ENCODE measurements at places on chromosomes 13 and 19.

DNA sequence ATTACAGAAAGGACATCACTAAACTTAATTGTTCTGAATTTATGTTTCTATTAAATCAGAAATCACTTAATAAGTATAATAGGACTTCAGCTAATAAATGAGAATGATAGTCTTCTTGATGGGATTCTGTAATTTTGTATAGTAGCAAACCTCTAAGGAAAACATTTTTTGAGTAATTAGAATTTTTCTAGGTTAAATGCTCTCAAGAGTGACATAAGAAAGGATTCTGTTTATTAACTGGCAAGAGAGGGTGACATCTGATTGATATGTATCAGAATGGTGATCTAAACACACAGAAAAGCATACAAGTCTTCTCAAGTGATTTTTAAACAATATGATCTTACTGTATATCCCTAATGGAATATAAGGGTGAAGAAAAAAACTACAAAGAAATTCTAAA lies 1597.7 kb upstream of the PRR20A start:
- DNase-seq: no peak

DNA sequence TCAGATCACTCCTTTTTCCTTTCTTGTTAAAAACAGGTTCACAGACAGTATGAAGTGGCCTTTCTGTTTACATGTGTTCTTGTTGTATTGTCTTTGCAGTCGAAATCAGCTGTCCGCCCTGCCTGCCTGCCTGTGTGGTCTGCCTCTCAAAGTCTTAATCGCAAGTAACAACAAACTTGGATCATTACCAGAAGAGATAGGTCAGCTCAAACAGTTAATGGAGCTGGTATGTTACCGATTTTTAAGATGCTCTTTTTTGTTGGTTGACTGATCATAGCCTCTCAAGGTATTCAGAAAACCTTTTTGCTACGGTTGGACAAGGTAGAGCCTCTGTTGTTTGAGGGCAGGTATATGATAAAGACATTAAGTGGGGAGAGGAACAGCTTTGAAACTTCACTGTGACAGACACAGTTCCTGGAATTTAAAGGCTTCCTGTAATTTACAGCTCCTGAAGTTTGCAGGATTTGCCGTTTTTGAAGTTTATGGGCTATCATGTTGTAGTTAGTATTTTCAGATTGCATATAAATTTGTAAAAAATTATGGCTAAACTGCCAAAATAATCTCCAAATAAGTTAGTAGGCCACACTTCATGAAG lies 116.1 kb downstream of the LRCH1 start:
- DNase-seq: peak; percentile 76

DNA sequence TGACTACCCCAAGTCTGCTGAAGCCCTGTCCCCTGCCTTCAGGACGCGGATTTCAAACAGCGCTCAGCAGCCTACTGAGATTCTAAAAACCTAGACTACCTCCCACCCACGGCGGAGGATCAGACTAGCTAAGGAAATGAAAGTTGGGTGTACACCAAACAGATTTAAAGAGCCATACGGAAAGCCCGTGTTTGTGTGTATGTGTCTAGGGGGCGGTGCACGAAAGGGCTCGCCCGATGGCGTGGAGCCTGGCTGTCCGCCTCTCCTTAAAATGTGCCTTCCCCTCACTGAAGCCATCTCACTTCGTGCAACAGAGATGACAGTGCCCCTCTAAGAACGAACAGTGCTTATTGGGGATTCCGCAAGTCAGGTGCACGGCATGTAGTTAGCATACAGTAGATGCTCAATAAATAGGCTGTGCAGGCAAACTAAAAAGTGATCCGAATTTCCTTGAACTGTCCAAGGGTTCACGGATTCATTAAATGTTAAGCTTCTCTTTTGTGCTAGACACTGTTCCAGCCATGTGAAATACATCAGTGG lies 639 bp downstream of the LENG1 start:
- DNase-seq: peak; percentile 55

- DNase-seq: no peak
Observed at GRCh38 chr19:41248895-41249294, 15.3 kb upstream of the HNRNPUL1 start.

DNA sequence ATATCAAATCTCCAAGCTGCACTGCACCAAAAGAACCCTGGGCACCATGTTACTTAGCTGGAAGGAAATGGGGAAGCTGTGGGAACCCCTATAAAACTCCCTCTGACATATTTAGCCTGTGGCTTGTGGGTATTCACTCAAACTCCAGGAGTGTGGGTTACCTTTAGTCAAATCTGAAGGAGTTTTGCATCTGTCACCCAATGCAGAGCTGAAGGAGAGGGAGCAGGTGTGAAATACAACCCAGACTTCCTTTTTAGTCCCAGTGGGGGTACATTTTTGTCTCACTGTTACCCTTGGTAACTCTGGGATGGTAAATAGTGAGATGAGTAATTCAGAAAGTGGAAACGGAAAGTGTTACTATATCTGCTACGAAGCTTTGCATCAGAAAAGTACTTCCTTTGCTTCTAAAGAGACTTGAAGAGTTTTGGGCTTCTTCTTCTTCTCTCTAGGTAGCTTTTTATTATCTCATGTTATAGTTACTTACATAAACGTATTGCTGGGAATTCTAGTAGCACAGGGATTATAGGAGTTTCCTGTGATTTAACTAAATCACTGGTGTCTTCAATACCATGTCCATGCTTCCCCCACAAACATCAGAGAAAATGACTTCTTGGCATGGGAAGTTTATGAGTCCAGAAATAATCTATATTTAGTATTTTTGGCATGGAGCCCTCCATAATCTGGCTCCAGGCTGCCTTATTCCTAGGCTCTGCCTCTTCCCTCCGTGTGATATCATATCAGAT lies 105.9 kb downstream of the AKAP11 start:
- DNase-seq: no peak

- DNase-seq: no peak
Observed at GRCh38 chr19:1577090-1577928, 9.2 kb upstream of the MEX3D start.

GRCh38 chr13:35471706-35472322 lies 4.7 kb downstream of the MAB21L1 start:
- DNase-seq: no peak

GRCh38 chr19:47350630-47351029 lies 1.5 kb downstream of the DHX34 start:
- DNase-seq: no peak

GRCh38 chr19:58551123-58551497 lies 3.8 kb downstream of the CHMP2A start:
- no peak for DNase-seq

DNA sequence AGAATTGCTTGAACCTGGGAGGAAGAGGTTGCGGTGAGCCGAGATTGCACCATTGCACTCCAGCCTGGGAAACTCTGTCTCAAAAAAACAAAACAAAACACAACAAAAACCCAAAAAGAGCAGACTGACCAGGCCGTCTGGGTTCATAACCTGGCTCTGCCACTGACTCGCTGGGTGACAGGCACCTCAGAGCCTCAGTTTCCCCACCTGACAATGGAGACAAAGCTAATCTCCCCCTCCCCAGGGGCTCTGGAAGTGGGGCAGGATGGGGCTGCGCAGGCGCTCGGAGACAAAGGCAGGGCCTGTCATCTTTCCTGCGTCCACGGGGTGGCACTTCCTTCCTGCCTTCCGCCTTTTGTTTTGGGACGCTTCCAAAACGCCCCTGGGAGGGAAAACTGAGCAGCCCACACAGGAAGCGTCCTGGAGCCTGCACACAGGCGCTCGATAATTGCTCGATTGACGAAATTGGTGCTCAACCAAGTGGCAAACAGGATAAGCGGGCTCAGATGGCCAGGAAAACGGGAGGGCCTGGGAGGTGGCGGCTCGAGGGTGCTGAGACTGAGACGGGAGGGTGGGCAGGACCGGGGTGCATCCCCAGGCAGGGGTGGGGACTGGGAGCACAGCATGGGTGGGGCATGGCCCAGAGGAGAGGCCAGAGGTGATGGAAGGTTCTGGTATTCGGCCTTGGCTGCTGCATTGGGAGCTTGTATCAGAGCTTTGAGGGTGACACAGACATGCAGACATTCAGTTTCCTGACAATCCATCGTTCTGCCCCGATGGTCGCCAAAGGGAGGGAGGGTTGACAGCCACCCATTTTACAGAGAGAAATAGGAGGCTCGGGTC lies 17.8 kb downstream of the SPC24 start:
- peak; percentile 87 for DNase-seq

DNA sequence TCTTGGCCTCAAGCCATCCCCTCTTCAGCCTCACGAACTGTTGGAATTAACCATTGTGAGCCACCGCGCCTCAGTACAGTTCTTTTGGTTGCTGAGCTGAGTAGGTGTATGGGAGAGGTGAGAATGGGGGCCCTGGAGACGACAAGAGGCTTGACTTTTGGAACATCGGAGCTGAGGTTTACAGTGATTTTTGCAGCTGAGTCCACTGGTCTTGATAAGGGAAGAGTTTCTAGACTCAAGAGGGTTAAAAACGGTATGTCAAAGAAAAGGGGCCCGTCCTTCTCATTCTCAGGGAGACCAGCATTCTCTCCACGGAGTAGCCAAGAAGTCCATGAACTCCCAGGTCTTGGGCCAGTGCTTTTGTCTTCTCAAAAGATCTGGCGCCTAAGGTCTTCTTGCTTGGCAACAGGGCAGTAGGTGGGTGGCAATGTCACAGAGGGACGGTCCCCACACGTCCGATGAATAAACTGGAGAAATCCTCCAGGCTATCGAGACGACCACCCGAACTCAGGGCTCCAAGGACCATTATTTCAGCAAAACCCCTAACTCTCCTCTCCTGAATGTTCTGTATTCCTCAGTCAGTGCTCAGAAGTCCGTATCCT lies 6.4 kb upstream of the QTRT1 start:
- peak; percentile 22 for DNase-seq

DNA sequence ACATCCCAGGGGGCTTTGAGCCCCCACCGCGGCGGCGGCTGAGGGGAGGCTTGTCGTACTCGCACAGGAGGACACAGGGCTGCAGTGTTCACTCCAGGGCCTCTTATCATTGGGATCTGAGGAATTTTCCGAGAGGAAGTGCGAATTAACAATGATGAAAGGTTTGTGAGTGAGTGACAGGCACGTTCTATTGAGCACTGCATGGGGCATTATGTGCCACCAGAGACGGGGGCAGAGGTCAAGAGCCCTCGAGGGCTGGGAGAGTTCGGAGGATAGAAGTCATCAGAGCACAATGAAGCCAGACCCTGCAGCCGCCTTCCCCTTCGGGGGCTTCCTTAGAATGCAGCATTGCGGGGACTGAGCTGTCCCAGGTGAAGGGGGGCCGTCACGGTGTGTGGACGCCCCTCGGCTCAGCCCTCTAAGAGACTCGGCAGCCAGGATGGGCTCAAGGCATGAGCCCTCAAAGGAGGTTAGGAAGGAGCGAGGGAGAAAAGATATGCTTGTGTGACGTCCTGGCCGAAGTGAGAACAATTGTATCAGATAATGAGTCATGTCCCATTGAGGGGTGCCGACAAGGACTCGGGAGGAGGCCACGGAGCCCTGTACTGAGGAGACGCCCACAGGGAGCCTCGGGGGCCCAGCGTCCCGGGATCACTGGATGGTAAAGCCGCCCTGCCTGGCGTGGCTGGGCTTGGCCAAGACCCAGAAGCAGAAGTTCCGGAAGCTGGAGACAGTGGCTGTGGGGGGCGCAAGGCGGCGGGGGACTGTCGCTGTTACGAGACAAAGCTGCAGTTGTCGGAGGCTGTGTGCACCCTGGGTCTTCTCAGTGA lies 53.9 kb downstream of the MCF2L start:
- DNase-seq: no peak

- DNase-seq: no peak
Observed at GRCh38 chr19:47421844-47422395, 2.6 kb upstream of the MEIS3 start.

DNA sequence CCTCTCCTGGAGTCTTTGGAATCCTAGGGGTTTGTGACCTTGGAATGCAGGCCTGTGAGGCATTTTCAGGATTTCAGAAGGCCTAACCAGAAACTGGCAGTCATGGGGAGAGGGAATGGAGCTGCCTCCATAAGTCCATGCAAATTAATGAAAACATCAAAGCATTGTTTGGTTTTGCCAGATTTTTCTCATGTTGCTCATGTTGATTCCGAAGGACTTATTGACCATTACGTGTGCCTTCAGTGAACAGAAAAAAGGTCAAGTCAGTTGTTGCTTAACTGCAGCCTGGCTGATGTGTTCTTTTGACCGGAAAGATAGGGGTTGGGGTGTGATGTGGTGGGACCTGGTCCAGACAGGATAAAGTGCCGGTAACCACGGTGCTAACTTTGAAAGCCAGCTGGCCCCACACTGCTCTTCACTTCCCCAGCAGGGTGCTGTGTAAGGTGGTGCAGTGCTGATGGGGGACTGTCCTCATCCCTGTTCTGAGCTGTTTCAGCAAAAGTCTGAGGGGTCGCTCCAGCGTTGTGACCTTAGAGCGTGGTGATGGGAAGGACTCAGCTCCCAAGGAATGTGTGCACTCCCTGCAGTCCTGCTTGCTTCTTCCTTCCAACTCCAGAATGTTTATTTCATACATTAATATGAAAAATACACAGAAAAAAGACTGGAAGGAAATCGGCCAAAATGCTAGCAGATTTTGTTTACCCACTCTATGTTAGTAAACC lies 3.5 kb downstream of the RNF113B start:
- DNase-seq: no peak

DNA sequence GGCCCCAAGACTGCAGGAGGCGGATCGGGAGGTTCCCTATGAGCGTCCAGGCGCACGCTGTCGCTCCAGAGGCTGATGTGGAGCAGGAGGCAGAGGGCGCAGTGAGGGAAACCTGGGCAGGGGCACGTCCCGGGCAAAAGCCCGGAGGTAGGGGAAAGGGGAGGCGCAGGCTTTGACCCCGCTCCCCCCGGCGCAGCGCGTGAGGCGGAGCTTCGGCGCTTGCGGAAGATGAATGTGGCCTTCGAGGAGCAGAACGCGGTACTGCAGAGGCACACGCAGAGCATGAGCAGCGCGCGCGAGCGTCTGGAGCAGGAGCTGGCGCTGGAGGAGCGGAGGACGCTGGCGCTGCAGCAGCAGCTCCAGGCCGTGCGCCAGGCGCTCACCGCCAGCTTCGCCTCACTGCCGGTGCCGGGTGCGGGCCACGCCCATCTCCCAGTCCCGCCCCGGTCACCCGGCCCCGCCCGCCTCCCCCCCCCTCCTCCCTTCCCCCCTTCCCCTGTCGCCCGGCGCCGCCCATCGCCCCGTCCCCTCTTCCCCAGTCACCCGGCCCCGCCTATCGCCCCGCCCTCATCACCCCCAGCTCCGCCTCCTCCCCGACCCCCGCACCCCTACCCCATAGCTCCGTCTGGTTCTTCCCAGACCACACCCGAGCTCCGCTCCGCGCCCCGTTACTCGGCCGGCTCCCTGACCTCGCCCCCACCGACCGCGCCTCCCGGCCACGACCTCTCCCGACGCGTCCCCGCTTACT lies 4.1 kb downstream of the HMG20B start:
- DNase-seq: peak; percentile 73

- DNase-seq: no peak
Observed at GRCh38 chr13:45162821-45163220, 38.0 kb downstream of the KCTD4 start.

- no peak for DNase-seq
Observed at GRCh38 chr19:53936029-53936428, 26.7 kb upstream of the CACNG8 start.

GRCh38 chr13:45137526-45137925 lies 17.2 kb downstream of the GTF2F2 start:
- peak; percentile 53 for DNase-seq

- peak; percentile 5 for DNase-seq
Observed at GRCh38 chr13:98405107-98405571, 171.8 kb downstream of the STK24 start.

Measured in hematopoietic multipotent progenitor cell treated with erythropoietin and hydrocortisone succinate and interleukin-3 and kit ligand, for 6 days (in vitro differentiated cells).